ENCODE measurements at places on chromosomes 6 and 20.

GRCh38 chr6:7604003-7604402 is 14.0 kb downstream of the SNRNP48 start:
- no peak for DNase-seq

DNA sequence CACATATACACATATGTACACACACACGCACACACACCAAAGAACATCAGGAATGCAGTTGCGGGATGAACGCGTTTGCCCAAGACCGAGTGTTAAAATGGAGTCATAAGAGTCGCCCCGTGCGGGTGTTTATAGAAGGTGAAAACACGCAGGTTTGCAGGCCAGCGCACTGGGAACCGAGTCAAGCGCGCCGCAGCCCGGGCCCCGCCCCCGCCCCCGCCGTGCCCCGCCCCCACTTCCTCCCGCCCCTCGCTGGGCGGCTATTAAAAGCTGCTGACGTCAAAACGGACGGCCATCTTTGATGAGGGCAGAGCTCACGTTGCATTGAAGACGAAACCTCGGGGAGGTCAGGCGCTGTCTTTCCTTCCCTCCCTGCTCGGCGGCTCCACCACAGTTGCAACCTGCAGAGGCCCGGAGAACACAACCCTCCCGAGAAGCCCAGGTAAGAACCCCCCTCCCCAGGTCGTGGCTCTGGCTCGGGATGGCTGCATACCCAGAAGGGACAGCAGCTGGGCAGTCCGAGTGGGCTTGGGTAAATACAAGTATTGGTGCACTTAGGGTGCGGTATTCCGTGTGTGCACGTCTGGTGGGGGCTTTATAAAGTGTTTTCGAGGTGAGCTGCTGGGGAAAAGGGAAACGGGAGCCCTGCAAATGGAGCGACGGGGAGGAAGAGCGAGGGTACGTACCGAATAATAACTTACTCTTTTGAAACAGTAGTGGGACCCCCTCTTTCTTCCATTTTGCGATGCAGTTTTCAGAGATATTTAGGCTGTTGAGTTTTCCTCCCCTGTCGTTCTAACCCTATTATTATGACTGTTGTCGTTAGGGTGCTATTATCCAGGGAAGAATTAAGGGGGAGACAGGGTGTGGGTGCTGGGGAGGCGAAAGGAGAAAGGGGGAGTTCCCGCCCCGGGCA is at the start of gene SNAP25:
TSS of gene SNAP25 (plus strand) at position 295 of the 916 bp plus-strand sequence. CDS start 56,662 bp downstream, outside the sequence.
- DNase-seq: peak; percentile 81

- DNase-seq: no peak
These were observed 17.7 kb downstream of the LOC128125822 start for GRCh38 chr6:63589952-63590411.

GRCh38 chr6:5125152-5126006 is 40.2 kb downstream of the PPP1R3G start:
- no peak for DNase-seq

DNA sequence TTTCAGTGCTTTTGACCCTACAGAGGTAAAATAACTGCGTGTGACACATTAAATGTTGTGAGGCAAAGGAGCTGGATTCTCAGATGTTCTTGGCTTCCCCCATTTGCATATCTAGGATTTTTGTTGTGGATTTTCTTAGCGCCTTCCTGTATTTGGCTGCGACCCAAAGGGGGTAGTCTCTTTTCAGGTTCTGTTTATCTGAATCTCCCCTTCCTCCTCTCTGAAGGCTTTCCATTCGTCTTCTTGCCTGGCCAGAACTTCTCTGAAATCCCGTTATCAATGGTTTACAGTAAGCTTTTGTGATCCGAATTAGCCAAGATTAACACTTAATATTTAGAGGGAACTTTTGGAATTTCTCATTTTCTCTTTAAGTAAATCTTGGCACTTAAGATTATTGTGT is 60.8 kb downstream of the ADGRB3 start:
- DNase-seq: no peak

DNA sequence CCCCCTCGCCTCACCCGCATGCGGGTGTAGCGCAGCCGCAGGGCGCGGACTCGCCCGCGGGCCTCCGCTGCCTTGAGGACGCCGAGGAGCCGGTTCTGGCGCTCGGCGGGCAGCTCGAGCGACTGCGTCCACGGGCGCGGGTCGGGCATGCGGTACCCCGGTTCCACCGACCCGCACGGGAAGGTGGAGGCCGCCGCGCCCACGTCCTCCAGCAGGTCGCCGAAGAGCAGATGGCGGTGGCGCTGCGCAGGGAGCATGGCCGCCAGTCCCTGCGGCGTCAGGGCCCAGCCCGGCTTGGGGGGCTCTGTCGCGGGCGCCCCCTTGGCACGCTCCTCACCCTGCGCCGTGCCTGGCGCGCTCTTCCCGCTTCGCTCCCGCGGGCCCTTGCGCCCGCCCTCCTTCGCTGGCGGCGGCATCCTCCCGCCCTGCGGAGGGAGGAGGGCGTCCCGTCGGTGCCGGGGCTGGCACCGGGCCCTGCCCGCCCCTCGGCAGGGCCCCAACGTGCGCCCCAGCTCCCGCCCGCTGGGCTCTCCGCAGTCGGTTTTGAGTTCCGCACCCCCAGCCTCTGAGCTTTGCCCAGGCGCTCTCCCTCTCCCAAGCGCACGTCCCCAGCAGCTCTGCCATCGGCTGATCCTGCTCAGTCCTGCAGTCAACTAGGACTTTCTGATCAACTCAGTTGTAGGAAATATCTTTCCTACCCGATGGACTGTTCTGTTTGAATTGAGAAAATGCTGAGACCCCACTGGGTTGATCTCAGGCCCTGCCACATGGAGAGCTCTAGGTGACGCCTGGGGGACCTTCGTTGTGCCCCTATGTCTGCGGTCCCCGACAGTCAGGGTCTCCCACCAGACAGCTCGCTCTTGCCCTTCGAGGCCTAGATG is at the start of gene LKAAEAR1:
TSS of gene LKAAEAR1 (minus strand) at position 595 of the 881 bp plus-strand sequence. CDS start at position 416, 179 bp downstream.
- no peak for DNase-seq

DNA sequence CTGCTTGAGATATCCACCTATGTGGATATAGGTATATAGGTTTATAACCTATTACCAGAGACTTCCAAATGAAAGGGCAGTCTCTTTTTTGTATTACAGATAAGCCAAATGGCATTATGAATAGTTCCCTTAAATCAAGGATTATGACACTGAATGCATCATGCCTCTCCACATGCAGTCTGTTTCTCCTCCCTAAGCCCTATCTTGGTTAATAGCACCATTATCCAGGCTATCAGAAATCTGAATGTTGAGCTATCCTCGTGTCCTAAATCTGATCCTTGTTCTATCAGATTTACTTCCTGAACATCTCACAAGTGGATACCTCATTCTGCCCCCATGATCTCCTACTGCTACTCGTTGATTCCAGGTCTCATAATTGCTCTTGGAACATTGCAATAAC is 138.0 kb downstream of the GRIK2 start:
- DNase-seq: no peak

GRCh38 chr6:122831511-122831910 is 42.5 kb downstream of the SMPDL3A start:
- no peak for DNase-seq

GRCh38 chr6:3320238-3320811 is 61.6 kb downstream of the PSMG4 start:
- DNase-seq: peak; percentile 47

GRCh38 chr6:143525356-143525755 is 13.8 kb upstream of the FUCA2 start:
- no peak for DNase-seq

DNA sequence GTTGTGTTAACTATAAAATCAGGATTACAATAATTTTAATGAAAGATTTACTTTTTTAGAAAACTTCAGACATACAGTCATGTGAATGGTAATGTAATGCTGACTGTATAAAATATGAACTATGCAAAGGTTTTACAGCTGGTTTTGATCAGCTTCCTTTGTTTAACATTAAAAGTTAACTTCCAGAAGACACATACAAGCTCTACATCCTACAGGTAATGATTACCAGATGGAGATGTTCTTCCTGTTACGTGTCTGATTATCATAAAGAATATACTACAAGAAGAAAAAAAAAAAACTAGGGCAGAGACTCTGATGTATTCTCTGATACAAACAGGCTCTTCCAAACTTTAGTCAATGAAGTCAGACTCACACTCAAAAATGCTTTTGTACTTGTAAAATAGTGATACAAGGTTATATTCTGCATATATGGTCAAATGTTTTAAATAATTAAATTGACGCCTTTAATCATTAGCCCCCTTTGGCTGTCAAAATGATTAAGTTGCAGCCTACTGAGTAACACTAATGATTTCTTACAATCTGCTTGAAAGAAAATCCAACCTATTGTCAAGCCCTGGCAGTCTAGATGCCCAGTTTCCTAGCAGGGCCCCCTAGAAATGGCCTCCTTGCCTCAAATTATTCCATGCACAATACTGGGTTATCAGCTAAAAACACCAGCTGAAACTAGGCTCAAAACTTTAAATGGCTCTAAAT is 251.8 kb upstream of the RUNX2 start:
- DNase-seq: no peak

DNA sequence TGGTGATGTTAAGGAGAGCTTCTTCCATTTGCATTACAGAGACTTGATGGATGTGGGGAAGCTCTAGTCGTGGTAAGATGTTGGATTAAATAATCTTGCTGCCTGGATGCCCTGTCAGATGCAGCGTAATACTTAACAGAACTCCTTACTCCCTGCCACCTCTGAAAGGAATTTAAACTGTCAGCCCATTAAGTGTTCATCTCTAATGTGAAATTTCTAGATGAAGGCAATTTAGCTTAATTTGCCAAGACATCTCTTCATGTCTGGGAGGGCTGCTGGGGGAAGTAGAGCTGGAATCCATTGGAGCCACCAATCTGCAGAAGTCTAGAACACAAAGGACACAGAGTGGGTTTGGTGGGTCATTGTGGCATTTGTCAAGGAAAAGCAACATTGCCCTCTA is 64.4 kb downstream of the SOBP start:
- no peak for DNase-seq

- DNase-seq: peak; percentile 19
These were observed 83.5 kb downstream of the ZMYND8 start for GRCh38 chr20:47272893-47273590.

- DNase-seq: no peak
These were observed at the start of gene DUSP22 for GRCh38 chr6:291697-292505. TSS of gene DUSP22 (plus strand) at chr6:292487. CDS start at chr6:292540, 53 bp downstream.

- no peak for DNase-seq
These were observed 14.7 kb downstream of the SIGLEC1 start for GRCh38 chr20:3697588-3698305.

- DNase-seq: no peak
These were observed 2.4 kb downstream of the C6orf132 start for GRCh38 chr6:42140032-42140431.

GRCh38 chr6:12939314-12939713 is 222.7 kb downstream of the PHACTR1 start:
- DNase-seq: no peak

DNA sequence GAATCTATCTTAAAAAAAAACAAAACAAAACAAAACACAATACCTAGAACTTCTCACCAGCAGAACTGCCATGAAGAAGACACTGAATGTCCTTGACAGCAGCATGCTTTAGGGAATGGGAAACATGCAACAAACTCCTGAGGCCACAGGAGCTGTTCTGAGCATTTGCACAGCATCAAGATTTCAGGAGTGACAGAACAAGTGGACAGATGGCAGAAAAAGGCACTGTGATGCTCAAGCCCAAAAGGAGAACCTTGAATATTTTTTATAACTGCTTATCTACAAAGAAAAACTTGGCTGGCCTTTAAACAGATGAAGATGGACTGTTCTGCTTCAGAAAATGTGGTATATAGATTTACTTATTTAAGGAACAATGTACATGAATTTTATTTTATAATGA is 158.9 kb downstream of the RALGAPA2 start:
- DNase-seq: peak; percentile 23

GRCh38 chr20:50358971-50359370 is 151.2 kb upstream of the PTPN1 start:
- no peak for DNase-seq

DNA sequence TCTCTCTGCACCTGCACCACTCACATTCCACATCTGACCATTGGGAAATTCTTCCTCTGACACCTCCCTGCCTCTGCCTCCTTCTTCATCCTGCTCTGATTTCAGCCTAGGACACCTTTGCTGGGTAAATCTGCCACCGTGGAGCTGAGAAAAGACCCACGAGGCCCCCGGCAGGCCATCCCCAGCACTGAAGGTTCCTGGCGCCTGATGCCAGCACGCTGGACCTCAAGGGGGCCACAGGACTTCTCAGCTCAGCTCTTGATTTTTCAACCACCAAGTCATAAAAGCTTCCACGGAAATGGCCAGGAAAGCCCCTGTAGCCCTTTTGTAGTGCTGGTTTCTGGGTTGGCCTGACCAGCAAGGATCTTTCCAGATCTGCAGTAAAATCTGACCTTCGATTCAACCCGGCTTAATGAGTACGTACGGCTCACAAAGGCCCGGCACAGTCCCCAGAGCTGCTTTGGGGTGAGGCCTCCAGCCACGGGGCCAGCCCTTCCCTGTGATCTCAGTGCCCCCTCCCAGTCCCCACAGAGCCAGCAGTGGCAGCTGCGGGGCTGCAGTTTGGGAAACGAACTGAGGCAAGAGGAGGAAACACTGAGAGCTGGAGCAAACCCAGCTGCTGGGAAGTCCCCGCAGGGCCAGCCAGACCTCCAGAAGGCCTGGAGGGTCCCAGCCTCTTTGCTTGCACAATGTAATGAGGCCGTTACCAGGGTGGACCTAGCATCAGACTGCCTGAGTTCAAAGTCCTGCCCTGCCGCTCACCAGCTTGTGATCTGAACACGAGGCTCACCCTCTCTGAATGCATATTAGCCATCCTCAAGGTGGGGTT is 157.5 kb downstream of the BMP7 start:
- DNase-seq: no peak

GRCh38 chr20:9306521-9306920 is 207.9 kb upstream of the LAMP5 start:
- DNase-seq: no peak

GRCh38 chr20:11810311-11811083 is 107.2 kb upstream of the BTBD3 start:
- DNase-seq: no peak

GRCh38 chr6:24016857-24017256 is 109.2 kb upstream of the NRSN1 start:
- DNase-seq: no peak

DNA sequence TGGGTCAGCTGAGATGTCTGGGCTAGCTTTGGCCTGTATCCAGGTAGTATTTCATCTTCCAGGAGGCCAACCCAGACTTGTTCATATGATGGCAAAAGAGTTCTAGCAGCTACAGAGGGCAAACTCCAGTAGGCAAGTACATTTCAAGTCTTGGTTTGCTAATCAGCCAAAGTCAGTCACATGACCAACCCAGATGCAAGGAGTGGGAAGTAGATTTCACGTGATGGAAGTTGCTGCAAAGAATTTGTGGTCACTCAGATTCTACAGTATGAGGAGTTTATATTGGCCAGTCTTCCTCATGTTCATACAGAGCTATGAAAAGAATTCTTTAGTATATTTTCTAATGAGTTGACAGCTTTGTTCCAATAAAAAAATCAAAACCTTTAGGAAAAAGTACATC is 101.8 kb downstream of the PHACTR1 start:
- no peak for DNase-seq

- no peak for DNase-seq
These were observed 115.5 kb downstream of the ERMARD start for GRCh38 chr6:169866668-169867521.
